Motor neuron (in vitro differentiated cells): ENCODE measurements at places on chromosomes 5 and 9. TPM values are rescaled to one million over a fixed set of nuclear protein-coding genes. Genes with fewer than 3 reads are reported as not detected.

The PTGES2 gene
- total RNA-seq: 36.8 and 42.6 TPM in 2 replicates

The IRGM gene
- not detected in 2 replicates for total RNA-seq

The IFNA13 gene
- total RNA-seq: 0.24 and 0.29 TPM in 2 replicates

GRCh38 chr5:34564710-34565235, 91.4 kb upstream of the RAI14 start:
- ATAC-seq: no peak

- ATAC-seq: no peak
Observed at GRCh38 chr5:124912638-124913328, 166.3 kb upstream of the ZNF608 start.

DNA sequence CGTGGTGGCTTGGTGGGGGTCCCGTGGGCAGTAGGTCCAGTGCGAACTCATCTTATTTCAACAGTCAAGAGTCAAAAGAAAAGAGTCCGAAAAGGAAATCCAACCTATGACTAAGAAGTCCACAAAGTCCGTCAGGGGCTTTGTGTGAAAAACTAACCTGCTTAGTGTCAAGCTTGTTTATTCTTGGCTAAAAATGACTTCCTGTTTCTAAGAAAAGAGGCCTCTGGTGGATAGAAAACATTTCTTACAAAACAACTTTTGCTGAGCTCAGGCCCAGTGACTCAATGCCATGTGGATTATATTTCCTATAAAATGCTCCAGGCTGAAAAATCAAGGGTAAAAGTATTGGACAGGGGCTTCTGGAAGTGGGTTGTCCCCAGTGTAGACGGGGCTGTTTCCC, 105.9 kb downstream of the GADD45G start:
- ATAC-seq: no peak

DNA sequence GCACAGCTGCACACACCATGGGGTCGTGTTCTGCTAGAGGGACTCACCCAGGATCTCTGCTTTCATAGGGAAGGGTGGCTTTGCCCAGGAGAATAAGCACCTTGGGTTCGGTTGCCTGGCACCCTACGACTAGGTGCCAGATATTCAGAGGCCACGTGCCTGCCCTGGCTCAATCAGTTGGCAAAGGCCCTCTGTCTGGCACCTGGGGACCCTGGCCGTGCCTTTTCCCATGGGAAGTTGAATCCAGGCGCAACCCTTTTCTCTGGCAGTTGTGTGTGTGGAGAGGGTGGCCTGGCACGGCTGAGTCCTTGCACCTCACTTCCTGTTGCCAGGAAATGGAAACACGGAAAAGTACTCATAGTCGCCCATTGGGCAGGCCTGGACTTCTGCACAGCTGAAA, 10.2 kb upstream of the ANKH start:
- ATAC-seq: no peak
